Tracheal epithelial cell (primary cell): ENCODE measurements at places on chromosomes 12 and 14. TPM values are rescaled to one million over a fixed set of nuclear protein-coding genes. Genes with fewer than 3 reads are reported as not detected.

CLEC14A gene
- total RNA-seq: 0.21 and 0.24 TPM in 2 replicates

OTOGL gene
- not detected in 2 replicates for total RNA-seq

KLRF2 gene
- not detected in 2 replicates for total RNA-seq

KRT79 gene
- total RNA-seq: 0.21 and 0.24 TPM in 2 replicates

CCDC60 gene
- 0.48 and 3.4 TPM in 2 replicates for total RNA-seq

ART4 gene
- 0.24 TPM in 1 of 2 replicates, not detected in the other for total RNA-seq

NTS gene
- total RNA-seq: not detected in 2 replicates

LIN7A gene
- total RNA-seq: 1.4 TPM in 1 of 2 replicates, not detected in the other

CDC42BPB gene
- total RNA-seq: 92.1 and 92.5 TPM in 2 replicates

KRT5 gene
- total RNA-seq: 7,035 and 9,280 TPM in 2 replicates
